Myometrial cell (primary cell): ENCODE measurements at places on chromosomes 6 and 20. TPM values are rescaled to one million over a fixed set of nuclear protein-coding genes. Genes with fewer than 3 reads are reported as not detected.

The SUMO4 gene
- total RNA-seq: not detected in 2 replicates

The TSBP1 gene
- not detected in 2 replicates for total RNA-seq

The TMEM244 gene
- total RNA-seq: not detected in 2 replicates

The PRPH2 gene
- 2.0 and 2.7 TPM in 2 replicates for total RNA-seq

The MDFI gene
- total RNA-seq: 0.86 TPM in 1 of 2 replicates, not detected in the other

The TDP2 gene
- 26.2 TPM in 2 replicates for total RNA-seq

The ESR1 gene
- 0.86 and 1.6 TPM in 2 replicates for total RNA-seq

The NKAIN2 gene
- not detected in 2 replicates for total RNA-seq

The TGM3 gene
- not detected in 2 replicates for total RNA-seq

The RNF39 gene
- total RNA-seq: not detected in 2 replicates

The FERMT1 gene
- 6.6 and 7.5 TPM in 2 replicates for total RNA-seq

The KIF6 gene
- 0.89 and 1.4 TPM in 2 replicates for total RNA-seq

The SLC52A3 gene
- not detected in 2 replicates for total RNA-seq

The FNDC1 gene
- not detected in 2 replicates for total RNA-seq

The FAM217A gene
- total RNA-seq: not detected in 2 replicates

The OR2B6 gene
- total RNA-seq: not detected in 2 replicates

The TMEM242 gene
- 5.7 and 5.8 TPM in 2 replicates for total RNA-seq

The RBPJL gene
- total RNA-seq: not detected in 2 replicates

The NKAIN4 gene
- not detected in 2 replicates for total RNA-seq

The GSTA3 gene
- total RNA-seq: not detected in 2 replicates

The ID4 gene
- total RNA-seq: 3.5 and 4.4 TPM in 2 replicates

The HLA-DOB gene
- total RNA-seq: 0.29 and 1.1 TPM in 2 replicates

The CAGE1 gene
- not detected in 2 replicates for total RNA-seq
